Bronchial epithelial cell (primary cell): ENCODE measurements at places on chromosomes 16 and 17. TPM values are rescaled to one million over a fixed set of nuclear protein-coding genes. Genes with fewer than 3 reads are reported as not detected.

Gene PPM1E
- total RNA-seq = 0.26 and 0.38 TPM in 2 replicates

Gene CCDC102A
- total RNA-seq = 1.5 and 2.1 TPM in 2 replicates

Gene NPB
- total RNA-seq = 0.26 and 0.51 TPM in 2 replicates

Gene ACSM2A
- total RNA-seq = not detected in 2 replicates

Gene SLC13A2
- total RNA-seq = not detected in 2 replicates

Gene VPS25
- 65.3 and 76.0 TPM in 2 replicates for total RNA-seq

Gene KRT28
- not detected in 2 replicates for total RNA-seq
